HT-29 (cell line): ENCODE measurements at places on chromosomes 4 and X. TPM values are rescaled to one million over a fixed set of nuclear protein-coding genes. Genes with fewer than 3 reads are reported as not detected.

Gene XAGE2
- total RNA-seq: not detected in 2 replicates

DNA sequence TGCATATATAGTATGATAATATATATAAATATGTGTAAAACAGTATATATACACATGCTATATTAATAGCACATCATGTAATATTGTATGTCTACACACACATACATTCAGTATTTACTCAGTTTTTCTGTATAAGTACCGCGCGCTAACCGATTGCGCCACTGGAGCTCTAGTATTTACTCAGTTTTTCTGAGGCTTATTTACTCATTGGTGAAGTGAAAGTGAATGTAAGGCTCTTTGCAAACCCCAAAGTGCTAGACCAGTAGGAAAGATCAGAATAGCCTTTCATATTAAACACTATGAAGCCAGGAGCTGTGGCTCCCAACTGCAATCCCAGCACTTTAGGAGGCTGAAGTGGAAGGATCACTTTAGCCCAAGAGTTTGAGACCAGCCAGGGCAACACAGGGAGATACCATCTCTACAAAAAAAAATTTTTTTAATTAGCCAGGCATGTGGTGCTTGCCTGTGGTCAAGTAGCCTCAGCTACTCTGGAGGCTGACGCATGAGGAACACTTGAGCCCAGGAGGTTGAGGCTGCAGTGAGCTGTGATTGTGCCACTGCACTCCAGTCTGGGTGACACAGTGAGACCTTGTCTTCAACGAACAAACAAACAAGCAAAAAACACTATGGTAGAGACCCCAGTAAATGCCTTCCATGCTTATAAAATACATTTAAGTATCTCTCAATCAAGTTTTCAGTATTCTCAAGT is 125.8 kb downstream of the KIT start:
- DNase-seq: no peak

- DNase-seq: no peak
Observed at GRCh38 chr4:72430050-72430449, 139.0 kb downstream of the ADAMTS3 start.

- DNase-seq: peak; percentile 29
Observed at GRCh38 chr4:161419822-161420221, 744.0 kb downstream of the FSTL5 start.

DNA sequence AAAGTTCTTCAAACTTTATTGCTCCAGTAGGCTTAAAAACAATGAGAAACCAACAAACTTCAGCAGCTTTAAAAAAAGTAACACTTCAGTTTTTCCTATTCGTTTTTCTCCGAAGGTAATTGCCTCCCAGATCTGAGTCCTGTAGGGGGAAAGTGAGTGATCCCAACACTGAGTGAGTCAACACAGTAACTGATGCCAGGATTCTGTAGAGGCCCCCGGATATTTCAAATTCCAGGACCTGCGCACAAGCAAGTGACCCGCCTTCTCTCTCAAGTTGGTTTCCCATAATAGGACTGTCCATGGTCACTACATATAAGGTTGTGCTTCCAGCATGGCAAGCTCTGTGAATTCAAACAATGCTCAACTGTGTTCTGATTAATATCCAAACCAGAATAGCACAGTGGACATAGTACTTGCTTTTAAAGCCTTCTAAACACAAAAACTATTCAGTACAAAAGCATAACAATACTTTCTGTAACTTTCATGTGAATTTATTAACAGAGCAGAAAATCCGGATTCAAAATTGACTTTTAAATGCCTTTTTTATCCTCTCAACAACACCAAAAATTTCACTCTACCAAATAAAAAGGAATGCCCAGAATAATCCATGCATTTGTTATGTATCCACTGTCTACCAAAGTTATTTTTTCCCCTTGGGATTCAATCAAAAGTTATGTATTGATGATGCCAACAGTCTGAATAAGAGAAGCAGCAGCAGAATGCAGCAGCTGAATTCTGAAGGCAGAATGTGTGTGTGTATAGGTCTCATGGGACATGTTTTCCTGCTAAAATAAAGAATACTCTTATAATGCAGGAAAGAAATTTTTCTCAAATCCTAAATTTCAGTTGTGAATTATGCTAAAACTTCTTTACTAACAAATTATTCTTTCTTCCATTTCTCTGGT is at the start of gene DMD:
DMD (minus strand) TSS at position 194 of the 905 bp plus-strand sequence. CDS start 237 bp downstream, outside the sequence.
- DNase-seq: no peak
